ENCODE measurements at places on chromosomes 16 and 17.

DNA sequence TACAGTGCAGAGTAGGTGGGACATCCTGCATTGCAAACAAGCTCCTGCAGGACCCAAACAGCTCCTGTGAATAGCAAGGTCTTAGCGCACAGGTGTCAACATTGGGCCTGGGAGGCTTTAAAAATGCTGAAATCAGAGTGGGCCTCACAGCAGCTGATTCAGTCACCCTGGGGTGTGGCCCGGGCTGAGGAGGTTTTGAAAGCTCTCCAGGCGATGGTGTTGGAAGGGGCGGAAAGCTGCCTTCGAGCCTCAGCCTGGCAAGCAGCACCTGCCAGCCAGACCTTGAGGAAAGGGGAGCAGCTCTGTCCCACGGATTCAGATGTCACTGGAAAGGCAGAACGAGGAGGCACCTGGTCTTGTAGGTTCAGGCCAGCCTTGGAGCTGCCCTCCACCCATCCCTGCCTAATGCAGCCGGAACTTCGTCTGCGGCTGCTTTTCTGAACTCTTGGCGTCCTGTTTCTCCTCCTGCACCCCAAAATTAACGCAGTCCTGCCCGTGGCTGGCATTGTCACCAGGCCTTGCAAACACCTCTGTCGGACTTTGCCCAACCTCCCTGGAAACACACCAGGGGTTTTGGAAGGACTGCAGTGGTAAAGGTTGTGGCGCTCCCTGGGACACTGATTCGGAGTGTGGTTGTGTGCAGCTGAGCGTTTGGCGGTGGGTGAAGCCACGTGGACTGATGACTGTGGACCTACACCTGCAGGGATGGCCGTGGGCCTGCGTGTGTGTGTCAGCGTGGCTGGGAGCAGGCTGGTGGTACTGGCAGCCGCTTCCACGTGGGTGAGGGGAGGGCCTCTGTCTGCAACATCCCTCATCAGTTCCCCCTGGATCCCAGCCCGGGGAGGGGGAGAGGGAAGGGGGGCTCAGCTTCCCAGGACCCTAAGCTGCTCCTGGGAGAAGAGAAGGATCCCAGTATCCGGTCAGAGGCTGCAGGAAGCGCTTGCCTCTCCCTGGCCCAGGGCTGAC, 3.4 kb downstream of the NECAB2 start:
- no peak for DNase-seq
- peaks cover under 1% of the 10 kb centered on the region for H3K36me3 ChIP-seq
- H3K4me3 ChIP-seq: no peak overlapping the region
- peaks cover 20% of the 10 kb centered on the region for H3K27me3 ChIP-seq

- H3K4me1 ChIP-seq: peaks cover 1% of the 10 kb centered on the region
- DNase-seq: no peak
- peaks cover 9% of the 10 kb centered on the region for H3K36me3 ChIP-seq
Observed at GRCh38 chr16:320206-320605, 32.3 kb downstream of the AXIN1 start.

GRCh38 chr16:83137326-83137781, 510.6 kb downstream of the CDH13 start:
- H3K27ac ChIP-seq: no peak overlapping the region
- DNase-seq: no peak
- H3K4me3 ChIP-seq: no peak overlapping the region

DNA sequence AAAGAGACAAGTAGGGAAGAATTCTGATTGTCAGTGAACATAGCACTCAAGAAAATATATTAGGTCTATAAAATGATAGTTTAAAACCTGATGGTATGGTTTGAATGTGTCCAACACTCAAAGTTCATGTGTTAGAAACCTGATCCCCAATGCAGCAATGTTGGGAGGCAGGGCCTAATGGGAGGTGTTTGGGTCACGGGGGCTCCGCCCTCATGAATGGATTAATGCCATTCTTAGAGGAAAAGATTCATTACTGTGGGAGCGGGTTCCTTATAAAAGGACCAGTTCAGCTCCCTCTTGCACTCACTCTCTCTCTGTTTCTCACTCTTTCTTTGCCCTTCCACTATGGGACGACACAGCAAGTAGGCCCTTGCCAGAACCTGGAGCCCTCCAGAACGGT, 41.5 kb upstream of the SLC47A1 start:
- H3K4me1 ChIP-seq: peaks cover 4% of the 10 kb centered on the region
- DNase-seq: no peak
- no peak overlapping the region for H3K27ac ChIP-seq

DNA sequence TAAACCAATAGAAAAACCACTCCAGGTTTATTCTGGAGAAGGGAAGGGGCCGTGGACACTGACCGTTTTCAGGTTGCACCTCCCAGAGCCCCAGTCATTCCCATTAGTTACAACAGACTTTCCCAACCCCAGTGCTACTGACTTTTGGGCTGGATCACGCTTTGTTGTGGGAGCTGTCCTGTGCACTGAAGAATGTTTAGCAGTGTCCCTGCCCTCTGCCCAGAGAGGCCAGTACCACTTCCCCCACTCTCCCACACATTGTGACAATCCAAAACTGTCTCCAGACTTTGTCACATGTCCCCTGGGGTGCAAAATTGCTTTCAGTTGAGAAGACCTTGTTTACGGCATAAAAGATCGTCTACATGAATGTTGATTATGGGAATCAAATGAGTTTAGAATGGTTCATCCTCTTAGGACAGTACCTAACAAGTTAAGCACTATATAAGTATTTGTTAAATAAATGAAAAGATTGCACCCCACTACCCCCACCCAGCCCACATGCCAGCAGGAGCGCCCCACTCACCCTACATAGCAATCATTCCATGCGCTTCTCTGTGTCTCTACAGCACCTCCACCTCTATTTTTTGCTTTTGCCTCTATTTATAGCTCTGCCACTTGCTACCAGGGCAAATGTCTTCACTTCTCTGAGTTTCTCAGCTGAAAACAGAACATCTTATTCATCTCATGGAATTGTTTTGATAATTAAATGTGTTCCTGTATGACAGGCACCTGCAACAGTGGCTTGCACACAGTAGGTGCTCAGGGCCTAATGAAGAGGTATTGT, 104.9 kb downstream of the AXIN2 start:
- peaks cover 4% of the 10 kb centered on the region for H3K27me3 ChIP-seq
- H3K4me3 ChIP-seq: no peak overlapping the region
- no peaks in the 10 kb centered on the region for H3K4me1 ChIP-seq
- no peak for DNase-seq
- no peak overlapping the region for H3K27ac ChIP-seq

- H3K4me3 ChIP-seq: no peak overlapping the region
- no peak overlapping the region for H3K27ac ChIP-seq
- no peak for DNase-seq
- no peaks in the 10 kb centered on the region for H3K36me3 ChIP-seq
Observed at GRCh38 chr16:55002419-55002818, 71.8 kb downstream of the IRX5 start.

DNA sequence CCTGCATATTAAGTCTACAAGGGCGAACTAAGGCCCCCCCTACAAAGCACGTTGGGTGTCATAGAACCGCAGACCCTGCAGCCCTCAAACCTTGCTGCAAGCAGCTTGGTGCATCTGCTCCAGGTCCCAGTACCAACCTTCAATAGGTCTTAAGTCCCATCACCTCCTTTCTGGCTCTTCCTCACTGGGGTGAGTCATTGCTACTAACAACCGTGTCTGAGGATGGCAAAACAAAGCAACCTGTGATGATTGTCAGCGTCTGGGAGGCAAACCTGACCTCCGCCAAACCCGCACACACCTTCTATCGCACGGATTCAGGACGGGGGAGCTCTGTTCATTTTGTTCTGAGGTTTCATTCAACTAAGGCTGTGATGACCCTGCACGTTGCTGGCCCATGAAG, 138.9 kb downstream of the SLC39A11 start:
- no peaks in the 10 kb centered on the region for H3K27me3 ChIP-seq
- no peak overlapping the region for H3K4me3 ChIP-seq
- H3K27ac ChIP-seq: no peak overlapping the region
- no peaks in the 10 kb centered on the region for H3K4me1 ChIP-seq
- no peak for DNase-seq

GRCh38 chr16:83940119-83940518, 12.9 kb upstream of the OSGIN1 start:
- H3K36me3 ChIP-seq: no peaks in the 10 kb centered on the region
- H3K27me3 ChIP-seq: peaks cover 17% of the 10 kb centered on the region

- H3K4me3 ChIP-seq: no peak overlapping the region
- H3K4me1 ChIP-seq: no peaks in the 10 kb centered on the region
- peak; percentile 55 for DNase-seq
- H3K36me3 ChIP-seq: peaks cover 5% of the 10 kb centered on the region
Observed at GRCh38 chr16:15874745-15875314, 13.6 kb downstream of the CEP20 start.

DNA sequence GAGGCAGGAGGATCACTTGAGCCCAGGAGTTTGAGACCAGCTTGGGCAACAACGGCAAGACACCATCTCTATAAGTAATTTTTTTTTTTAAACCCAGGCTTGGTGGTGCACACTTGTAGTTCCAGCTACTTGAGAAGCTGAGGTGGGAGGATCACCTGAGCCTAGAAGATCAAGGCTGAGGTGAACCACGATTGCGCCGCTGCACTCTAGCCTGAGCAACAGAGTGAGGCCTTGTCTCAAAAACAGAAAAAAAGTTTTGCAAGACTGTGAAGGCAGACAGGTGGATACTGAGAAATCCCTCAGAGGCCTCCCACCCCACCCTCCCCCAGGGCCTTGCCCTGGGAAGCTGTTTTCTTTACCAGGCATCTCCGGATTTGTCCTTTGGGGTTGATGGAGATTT, 125.4 kb downstream of the MGAT5B start:
- H3K4me1 ChIP-seq: peaks cover 23% of the 10 kb centered on the region
- H3K27ac ChIP-seq: no peak overlapping the region
- no peak overlapping the region for H3K4me3 ChIP-seq
- DNase-seq: no peak
- H3K36me3 ChIP-seq: no peaks in the 10 kb centered on the region

DNA sequence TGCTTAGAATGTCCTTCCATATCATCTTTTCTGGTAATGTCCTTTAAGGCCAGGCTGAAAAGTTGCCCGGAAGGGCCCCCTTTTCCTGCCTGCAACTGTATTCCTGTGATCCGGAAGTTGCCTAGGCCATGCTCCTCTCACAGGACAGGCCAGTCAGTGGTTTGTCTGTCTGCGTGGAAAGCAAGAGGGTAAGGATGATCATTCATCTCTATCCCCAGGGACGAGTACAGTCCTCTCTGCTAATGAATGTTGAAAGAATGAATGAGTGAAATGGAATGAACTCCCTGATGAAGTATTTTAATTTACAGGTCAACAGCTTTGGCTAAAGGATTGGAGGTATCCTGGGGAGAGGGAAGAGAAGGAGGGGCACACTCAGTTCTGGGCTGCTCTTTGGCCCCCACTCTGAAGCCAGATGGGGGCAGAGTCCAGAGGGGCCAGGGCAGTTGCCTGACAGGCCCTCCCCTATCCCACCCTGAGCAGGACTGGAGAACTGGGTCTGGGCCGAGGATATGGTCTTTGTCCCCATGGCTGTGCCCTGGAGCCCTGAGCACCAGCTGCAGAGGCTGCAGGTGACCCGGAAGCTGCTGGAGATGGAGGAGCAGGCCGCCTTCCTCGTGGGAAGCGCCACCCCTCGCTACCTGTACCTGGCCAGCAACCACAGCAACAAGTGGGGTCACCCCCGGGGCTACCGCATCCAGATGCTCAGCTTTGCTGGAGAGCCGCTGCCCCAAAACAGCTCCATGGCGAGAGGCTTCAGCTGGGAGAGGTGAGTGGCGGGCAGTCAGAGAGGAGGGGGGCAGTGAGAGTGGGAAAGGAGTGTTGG, 3.2 kb downstream of the AOC3 start:
- H3K27me3 ChIP-seq: peaks cover 12% of the 10 kb centered on the region
- peak overlapping the region; percentile 35 for H3K4me3 ChIP-seq
- no peak for DNase-seq
- peak overlapping the region; percentile 2 for H3K27ac ChIP-seq

- H3K4me3 ChIP-seq: no peak overlapping the region
- DNase-seq: no peak
- H3K27ac ChIP-seq: no peak overlapping the region
- no peaks in the 10 kb centered on the region for H3K36me3 ChIP-seq
Observed at GRCh38 chr17:17648762-17649161, 32.5 kb upstream of the RAI1 start.

- no peak overlapping the region for H3K27ac ChIP-seq
- peaks cover 2% of the 10 kb centered on the region for H3K27me3 ChIP-seq
- no peak overlapping the region for H3K4me3 ChIP-seq
- H3K36me3 ChIP-seq: peaks cover 15% of the 10 kb centered on the region
- DNase-seq: no peak
Observed at GRCh38 chr17:29514792-29515191, 52.0 kb downstream of the ABHD15 start.

DNA sequence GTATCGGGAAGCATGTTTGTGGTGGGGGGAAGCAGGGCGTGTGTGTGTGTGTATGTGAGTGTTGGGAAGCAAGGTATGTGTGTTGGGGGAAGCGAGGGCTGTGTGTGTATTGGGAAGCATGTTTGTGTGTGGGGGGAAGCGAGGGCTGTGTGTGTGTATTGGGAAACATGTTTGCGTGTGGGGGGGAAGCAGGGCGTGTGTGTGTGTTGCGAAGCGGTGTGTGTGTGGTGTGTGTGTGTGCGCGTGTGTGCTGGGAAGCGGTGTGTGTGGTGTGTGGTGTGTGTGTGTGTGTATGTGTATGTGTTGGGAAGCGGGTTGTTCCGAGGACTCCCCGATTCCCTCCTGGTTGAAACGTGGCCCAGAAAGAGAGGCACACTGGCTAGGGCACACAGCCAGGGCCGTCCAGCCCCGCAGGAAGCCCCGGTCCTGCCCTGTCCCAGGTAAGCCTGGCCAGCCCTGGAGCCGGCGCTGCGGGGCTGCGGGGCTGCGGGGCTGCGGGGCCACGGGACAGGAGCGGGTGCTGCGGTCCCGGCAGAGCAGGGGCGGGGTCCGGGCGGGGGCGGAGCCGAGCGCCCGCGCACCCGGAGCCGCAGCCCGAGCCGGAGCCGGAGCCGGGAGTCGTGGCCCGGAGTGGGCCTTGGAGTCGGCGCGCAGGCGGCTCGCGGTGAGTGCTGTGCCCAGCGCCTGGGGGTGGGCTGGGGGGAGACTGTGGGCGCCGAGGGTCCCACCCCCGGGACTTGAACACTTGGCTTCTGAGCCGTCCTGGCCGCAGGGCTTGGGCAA, at the start of gene NOD2:
NOD2 (plus strand) TSS at position 608 of the 783 bp plus-strand sequence. CDS start 5,890 bp downstream, outside the sequence.
- H3K4me3 ChIP-seq: peak within 1 kb of the TSS; percentile 80
- H3K27me3 ChIP-seq: peaks cover 22% of the 10 kb centered on the region
- peaks cover 17% of the 10 kb centered on the region for H3K4me1 ChIP-seq
- H3K27ac ChIP-seq: no peak within 1 kb of the TSS
- H3K36me3 ChIP-seq: peaks cover 15% of the 10 kb centered on the region

DNA sequence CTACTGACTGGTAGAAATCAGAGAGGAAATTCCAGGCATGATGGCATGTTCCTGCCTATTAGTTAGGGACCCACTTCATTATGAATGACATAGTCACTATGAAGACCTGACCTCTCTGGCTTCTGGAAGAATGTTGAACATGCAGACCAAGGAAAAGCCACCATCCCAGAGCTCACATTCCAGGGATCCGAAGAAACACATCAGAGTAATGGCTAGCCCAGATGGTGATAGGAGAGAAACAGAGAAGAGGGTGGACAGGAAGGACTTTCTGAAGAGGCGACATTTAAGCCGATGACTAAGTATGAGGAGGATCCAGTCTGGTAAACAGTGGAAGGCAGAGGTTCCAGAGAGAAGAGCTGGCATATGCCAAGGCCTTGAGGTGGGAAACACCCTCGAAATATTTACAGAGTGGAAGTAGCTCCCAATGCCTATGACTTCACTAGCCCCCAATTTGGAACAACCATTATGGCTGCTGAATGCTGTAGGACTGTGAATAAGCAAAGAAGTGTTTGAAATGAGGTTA, 216.2 kb downstream of the RBFOX1 start:
- H3K36me3 ChIP-seq: no peaks in the 10 kb centered on the region
- H3K27me3 ChIP-seq: peaks cover 2% of the 10 kb centered on the region
- DNase-seq: no peak
- no peak overlapping the region for H3K4me3 ChIP-seq
- no peaks in the 10 kb centered on the region for H3K4me1 ChIP-seq

- peaks cover 7% of the 10 kb centered on the region for H3K27me3 ChIP-seq
- H3K27ac ChIP-seq: no peak overlapping the region
- H3K4me1 ChIP-seq: peaks cover 13% of the 10 kb centered on the region
- no peak overlapping the region for H3K4me3 ChIP-seq
- no peaks in the 10 kb centered on the region for H3K36me3 ChIP-seq
Observed at GRCh38 chr17:76547642-76548202, 7.9 kb downstream of the PRCD start.

Data from endothelial cell (in vitro differentiated cells).